Activated CD4-positive, alpha-beta T cell treated with anti-CD3 and anti-CD28 coated beads, Interleukin-10, Interleukin-2, amounts not matched to agents 100 ng/mL and 50 ng/mL, durations not matched to agents 16 hours and 8 hours (primary cell): ENCODE measurements at places on chromosomes 2 and 18.

DNA sequence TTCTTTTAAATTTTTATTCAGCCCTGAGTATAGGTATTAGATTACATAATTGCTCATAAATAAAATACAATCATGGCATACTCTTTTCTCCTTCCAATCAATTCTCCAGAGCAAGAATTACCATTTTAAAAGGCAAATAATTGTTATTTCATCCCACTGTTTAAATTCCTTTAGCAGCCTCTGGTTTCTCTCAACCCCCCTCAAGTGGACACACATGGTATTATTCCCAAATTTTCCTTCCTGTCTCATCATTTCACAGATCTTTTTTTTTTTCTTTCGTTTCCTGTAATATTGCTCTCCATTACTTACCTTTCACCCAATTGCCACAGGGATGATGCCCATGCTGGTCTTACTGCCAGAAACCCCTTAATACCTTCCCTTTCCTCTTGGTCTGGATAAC lies 385.2 kb downstream of the RIT2 start:
- no peak for DNase-seq

- DNase-seq = no peak
Observed at GRCh38 chr2:65407240-65407639, 25.2 kb downstream of the SPRED2 start.

DNA sequence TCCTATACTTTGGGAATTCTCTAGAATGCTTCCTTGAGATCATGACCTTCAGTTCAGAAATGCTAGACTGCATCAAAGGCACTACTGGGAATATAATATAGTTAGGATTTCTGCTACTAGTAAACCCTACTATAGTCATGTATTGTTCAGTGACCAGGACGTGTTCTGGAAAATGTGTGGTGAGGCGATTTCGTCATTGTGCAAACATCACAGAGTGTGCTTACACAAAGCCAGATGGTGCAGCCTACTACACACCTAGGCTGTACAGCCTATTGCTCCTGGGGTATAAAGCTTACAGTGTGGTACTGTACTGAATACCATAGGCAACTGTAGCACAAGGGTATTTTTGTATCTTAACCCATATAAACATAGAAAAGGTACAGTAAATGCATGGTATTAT lies 13.0 kb downstream of the CXCR4 start:
- no peak for DNase-seq

GRCh38 chr18:51157215-51157614 lies 40.3 kb downstream of the MEX3C start:
- no peak for DNase-seq

GRCh38 chr2:3261511-3261910 lies 116.1 kb downstream of the EIPR1 start:
- DNase-seq = no peak

GRCh38 chr18:68103561-68103960 lies 587.0 kb upstream of the DSEL start:
- no peak for DNase-seq

GRCh38 chr2:222315443-222316121 lies 16.8 kb upstream of the PAX3 start:
- DNase-seq = no peak
